Cortex of kidney (tissue), 1 donor: ENCODE measurements at places on chromosomes 3 and 15.

- no peak for DNase-seq
Measured at GRCh38 chr15:74869726-74870407, 3.3 kb downstream of the SCAMP2 start.

DNA sequence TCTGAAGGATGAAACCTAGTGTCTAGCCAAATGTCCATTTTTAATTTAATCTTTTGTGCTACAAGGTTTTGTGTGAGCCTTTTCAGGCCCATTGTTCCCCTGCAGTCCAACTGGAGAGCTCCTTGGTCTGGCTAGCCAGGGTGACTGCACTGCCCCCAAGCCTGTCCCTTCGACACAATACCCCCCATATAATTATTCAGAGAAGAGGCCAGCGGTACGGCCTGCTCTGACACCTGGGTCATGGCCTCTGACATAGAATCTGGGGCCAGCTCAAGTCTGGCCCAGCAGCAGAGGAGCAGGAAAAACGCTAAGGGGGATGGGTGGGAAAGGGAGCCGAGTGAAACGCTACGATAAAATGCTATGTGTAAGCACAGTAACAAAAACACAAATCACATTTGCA is 64.2 kb upstream of the PYGO1 start:
- DNase-seq: no peak

GRCh38 chr3:127209155-127209839 is 16.4 kb downstream of the PRR23E start:
- DNase-seq: no peak

DNA sequence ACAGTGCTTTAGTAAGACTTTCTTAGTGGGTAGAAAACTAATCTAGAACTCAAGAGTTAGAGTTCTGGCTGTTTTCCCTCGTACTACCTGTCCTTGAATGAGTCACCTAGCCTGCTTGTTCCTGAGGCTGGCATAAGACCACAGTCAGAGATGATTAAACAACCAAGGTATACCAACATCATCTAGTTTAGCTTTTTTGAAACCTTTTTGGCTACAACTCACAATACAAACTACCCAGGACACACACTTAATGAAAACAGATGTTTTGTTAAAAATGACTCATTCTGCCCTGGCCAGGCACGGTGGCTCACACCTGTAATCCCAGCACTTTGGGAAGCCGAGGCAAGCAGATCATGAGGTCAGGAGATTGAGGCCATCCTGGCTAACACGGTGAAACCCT is 4.6 kb downstream of the MCCC1 start:
- DNase-seq: no peak

DNA sequence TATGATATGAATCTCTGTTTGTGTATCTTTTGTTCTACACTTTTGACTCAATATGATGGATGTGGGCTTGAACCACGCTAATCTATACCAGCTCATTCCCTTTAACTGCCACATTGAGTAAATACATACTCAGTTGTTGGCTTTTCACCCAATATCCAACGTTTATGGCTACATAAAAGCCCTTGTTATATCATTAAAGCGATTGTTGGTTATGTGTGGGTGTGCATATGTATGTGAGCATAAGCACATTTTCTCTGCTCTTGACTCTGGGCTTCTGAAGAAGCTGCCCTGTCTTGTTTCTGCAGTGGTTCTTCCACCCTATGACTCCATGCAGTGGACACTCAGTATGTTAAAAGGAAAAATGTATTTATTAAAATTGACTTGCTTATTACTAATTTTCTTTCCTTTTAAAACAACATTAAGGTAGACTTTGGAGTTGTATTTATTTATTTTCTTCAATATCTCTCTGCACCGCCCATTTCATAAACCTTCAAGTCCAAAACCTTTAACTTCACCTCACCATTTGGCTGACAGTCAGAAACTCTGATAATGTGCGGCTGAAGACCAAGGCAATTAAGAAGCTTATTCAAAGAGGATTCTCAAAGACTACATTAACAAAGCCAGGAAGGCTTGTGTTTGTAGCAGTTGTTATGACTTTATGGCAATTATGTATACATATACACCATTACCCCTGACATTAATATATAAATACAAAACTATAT is 156.1 kb downstream of the THRB start:
- DNase-seq: no peak

DNA sequence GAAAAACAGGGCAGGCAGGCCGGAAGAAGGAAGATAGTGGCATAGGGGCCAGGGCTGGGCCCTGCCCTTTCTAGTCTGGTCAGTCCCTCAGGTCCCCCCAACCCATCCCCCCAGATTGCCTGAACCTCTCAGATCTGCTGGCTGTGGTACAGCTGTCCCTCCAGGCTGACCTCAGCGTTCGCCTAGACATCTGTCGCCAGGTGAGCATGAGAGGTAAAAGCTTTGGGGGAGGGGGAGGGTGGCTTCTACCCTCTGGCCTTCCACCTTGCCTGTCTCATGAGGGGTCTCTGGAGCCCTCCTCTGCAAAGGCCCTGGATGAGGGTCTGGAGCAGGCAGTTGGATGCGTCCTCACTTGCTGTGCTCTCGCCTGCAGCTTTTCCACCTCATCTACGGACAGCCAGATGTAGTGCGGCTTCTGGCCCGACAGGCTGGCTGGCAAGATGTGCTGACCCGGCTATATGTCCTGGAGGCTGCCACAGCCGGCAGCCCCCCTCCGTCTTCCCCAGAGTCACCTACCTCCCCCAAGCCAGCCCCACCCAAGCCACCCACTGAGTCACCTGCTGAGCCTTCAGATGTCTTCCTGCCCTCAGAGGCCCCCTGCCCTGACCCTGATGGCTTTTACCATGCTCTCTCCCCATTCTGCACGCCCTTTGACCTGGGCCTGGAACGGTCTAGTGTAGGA is 20.2 kb downstream of the NBEAL2 start:
- DNase-seq: no peak

- DNase-seq: no peak
Measured at GRCh38 chr3:151367448-151367847, 17.1 kb downstream of the P2RY12 start.

GRCh38 chr3:59572106-59572505 is 522.3 kb upstream of the CFAP20DC start:
- no peak for DNase-seq

GRCh38 chr3:181930105-181930504 is 218.4 kb downstream of the SOX2 start:
- no peak for DNase-seq

- no peak for DNase-seq
Measured at GRCh38 chr3:72279068-72279604, 494.2 kb upstream of the PROK2 start.

DNA sequence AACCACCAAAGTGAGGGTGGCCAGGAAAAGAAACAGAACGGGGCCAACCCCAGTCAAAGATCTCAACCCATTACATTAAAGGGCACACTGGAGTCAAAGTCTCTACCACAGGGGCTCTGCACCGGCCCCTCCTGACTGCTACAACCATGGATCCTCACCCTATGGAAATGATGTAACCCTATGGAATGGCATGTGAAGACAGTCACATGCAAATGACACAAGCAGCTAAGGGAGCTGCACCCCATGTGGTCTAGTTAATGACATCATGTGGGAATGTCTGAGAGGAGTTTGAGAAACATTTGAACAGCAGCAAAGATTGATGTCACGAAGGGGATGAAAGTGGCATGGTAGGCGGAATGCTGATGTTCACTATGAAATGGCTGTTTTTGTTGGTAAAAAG is 298.2 kb upstream of the SLCO3A1 start:
- no peak for DNase-seq

DNA sequence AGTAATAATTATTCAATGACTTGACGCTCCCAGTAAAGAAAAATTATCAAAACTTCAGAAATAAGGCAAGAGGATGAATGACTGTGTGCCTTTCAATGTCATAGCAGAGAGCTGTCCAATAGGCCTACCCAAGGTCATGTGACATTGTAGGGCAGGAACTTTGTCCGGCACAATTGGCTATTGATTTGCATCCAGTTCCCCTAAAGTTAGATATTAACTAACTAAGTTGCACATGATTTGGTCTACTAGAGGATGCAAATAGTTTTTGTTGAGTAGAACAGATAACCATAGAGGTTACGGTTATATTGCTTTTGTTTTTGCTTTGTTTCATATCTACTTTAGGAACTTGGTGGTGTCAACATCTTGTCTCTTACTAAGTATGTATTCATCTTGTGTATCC is 127.9 kb upstream of the PFN2 start:
- DNase-seq: no peak

DNA sequence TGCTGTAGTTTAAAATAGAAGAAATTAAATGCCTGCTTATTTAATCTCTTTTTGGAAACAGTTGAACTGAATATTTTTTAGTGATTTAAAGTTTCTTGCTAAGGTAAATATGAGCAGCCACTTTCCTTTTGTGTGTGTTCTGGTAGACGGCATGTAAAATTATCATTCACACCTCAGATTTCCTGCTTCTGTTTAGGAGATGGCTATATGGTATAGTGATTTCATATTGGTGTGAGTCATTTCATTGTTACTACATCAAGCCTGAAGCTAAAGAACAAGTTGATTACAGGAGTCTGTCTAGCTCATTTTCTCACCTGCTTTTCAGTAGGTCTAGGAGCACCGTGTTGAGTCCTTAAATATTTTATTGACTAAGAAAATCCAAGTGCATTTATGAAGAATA is 2.2 kb downstream of the LRCH3 start:
- DNase-seq: no peak
